ENCODE measurements at places on chromosomes 7 and 10. TPM values are rescaled to one million over a fixed set of nuclear protein-coding genes. Genes with fewer than 3 reads are reported as not detected.

The OR6B1 gene
- not detected for total RNA-seq

The CLDN4 gene
- 0.23 TPM for total RNA-seq

The PRTFDC1 gene
- total RNA-seq, result 12.6 TPM

The GCK gene
- total RNA-seq, result 1.6 TPM

The TACC2 gene
- total RNA-seq, result 1.8 TPM

Data from smooth muscle cell of the coronary artery (primary cell).